ENCODE measurements at places on chromosomes 2 and 18. TPM values are rescaled to one million over a fixed set of nuclear protein-coding genes. Genes with fewer than 3 reads are reported as not detected.

The DSG4 gene
- total RNA-seq = not detected

The MAL gene
- not detected for total RNA-seq

The TRAPPC8 gene
- 17.3 TPM for total RNA-seq

The ADRA2B gene
- not detected for total RNA-seq

The ADD2 gene
- 0.88 TPM for total RNA-seq

The ZSWIM2 gene
- total RNA-seq = not detected

The RGPD4 gene
- not detected for total RNA-seq

The PAX8 gene
- total RNA-seq = 1.9 TPM

The REG1B gene
- total RNA-seq = not detected

The RETREG2 gene
- total RNA-seq = 46.3 TPM

The NAB1 gene
- total RNA-seq = 49.3 TPM

The LIMS3 gene
- total RNA-seq = 0.48 TPM

The ZSCAN30 gene
- total RNA-seq = 21.6 TPM

The ABCG5 gene
- not detected for total RNA-seq

The PROM2 gene
- 1.0 TPM for total RNA-seq

The CRYGC gene
- total RNA-seq = not detected
